ENCODE measurements at places on chromosomes 7 and 10.

- DNase-seq = no peak
Observed at GRCh38 chr7:117435475-117436043, 8.3 kb upstream of the ASZ1 start.

DNA sequence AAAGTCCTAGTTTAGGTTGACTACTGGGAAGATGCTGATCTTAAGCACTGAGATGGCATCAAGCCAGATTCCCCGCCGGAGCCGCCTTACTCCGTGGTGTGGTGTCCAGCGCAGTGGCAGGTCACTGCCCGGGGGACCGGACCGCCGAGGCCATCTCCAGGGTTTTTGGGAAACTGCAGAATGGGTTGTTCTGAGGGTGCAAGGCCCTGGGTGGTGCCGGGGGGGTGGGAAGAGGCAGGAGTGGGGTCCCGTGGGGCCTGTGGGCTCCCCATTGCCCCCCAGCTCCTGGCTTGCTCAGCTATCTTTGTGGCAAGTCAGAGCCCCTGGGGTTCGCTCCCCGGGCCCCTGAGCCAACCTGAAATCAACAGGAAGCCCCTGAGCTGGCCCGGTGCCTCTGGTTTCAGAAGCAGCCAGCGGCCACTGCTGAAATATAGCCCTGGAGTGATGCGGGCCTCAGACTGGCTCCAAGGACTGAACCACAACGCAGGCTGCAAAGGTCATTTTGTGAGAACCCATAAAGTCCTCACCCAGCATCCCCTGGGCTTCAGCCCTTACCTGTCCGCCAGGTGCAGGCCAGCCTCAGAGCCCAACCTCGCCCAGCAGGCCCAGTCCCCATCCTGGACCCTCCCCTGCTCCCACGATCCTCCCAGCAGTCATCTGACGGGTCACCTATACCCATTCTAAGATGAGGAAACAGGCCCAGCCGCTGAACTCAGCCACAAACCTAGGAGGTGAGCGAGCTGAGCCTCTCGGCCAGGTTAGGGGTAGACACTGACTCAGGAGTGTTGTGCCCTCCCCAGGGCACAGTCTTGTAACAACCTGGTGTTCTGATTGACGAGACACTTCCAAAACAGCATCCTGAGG lies 102.7 kb downstream of the PDGFA start:
- no peak for DNase-seq

DNA sequence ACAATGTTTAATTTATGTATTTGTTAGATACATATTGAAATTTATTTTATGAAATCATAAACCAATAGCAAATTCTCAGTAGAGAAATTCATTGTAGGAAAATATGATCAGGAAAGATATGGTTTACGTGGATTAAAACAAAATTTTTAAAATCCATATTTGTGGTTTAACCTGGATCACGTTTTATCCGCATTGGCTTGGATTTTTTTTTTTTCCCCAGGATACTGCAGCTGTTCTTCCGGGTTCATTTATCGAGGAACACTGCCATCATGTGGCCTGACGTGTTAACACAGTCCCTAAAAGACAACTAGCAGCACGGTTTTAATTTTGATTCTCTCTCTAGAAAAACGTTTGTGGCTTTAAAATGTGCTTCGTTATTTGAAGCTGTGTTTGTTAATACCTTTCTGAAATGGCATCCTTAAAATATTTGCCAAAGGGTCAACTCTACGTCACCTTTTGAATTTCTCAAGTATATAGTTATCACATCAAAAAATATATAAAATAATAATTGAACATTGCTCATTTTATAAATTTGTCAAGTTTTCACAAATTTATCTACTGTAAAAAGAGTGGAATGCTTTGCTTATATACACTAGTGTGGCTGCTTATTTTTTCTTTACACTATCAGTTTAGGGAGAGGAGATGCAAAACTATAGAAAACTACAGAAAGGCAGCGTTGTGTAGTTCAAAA lies 8.7 kb upstream of the ASB4 start:
- DNase-seq = peak; percentile 35

GRCh38 chr10:131822013-131822691 lies 78.7 kb upstream of the PPP2R2D start:
- no peak for DNase-seq

DNA sequence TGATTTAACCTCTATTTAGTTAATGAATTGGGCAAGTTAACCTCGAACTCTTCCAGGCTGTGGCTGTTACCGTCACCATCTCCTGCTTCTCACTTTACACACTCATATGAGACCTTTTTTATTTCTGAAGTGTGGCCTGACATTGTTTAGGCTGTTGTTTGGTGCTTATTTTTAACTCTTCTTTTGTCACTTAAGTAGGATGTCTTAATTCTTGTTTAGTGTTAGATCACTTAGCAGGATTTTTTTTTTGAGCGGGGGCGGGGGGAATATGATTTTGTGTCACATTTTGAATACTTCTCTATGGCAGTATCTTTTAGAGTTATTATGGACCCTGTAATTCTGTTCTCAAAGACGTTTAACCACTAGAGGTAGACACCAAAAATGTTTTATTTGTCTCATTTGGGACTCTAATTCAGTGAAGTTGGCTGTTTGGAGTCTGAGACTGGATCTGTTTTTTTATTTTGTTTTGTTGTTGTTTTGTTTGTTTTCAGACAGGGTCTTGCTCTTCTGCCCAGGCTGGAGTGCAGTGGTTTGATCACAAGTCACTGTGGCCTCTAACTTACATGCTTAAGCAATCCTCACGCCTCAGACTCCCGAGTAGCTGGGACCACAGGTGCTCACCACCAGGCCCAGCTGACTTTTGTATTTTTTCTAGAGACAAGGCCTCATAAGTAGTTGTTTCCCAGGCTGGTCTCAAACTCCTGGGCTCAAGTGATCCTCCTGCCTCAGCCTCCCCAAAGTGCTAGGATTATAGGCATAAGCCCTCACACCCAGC lies 73.5 kb downstream of the CUX1 start:
- no peak for DNase-seq

- no peak for DNase-seq
Observed at GRCh38 chr7:50954245-50954644, 171.5 kb upstream of the GRB10 start.

GRCh38 chr10:72834183-72834825 lies 59.2 kb upstream of the OIT3 start:
- DNase-seq = peak; percentile 4

GRCh38 chr7:38318803-38319416 lies 45.5 kb upstream of the TARP start:
- no peak for DNase-seq

DNA sequence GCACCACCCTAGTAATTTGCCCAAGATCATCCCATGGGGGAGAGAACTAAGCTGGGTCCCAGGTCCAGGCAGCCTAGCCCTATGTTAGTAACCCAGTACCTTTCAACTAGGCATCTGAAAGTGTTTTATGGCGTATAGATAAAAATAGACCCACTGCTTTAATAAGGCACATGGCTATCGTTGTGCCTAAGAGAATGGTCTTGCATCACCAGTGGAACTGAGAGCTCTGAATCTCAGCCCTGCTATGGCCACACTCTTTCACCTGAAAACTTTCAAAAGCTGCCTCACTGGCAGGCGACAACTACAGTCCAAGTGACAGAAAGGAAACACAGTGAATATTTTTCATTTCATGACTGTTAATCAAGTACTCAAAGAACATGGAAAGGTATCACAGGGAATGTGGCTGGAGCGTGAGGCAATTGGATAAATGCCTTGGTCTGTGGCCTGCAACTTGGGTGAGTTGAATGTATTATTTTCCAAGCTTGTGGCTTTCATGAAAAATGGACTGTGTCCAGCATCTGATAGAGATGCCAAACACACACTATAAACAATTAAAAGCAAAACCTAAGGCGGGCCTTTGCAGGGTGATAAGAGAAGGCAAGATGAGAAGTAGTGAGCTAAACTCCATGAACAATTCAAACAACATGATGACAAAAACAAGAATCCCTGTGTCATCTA lies 18.0 kb upstream of the SFMBT2 start:
- DNase-seq = no peak

- no peak for DNase-seq
Observed at GRCh38 chr7:29265208-29265923, 70.8 kb downstream of the CHN2 start.

DNA sequence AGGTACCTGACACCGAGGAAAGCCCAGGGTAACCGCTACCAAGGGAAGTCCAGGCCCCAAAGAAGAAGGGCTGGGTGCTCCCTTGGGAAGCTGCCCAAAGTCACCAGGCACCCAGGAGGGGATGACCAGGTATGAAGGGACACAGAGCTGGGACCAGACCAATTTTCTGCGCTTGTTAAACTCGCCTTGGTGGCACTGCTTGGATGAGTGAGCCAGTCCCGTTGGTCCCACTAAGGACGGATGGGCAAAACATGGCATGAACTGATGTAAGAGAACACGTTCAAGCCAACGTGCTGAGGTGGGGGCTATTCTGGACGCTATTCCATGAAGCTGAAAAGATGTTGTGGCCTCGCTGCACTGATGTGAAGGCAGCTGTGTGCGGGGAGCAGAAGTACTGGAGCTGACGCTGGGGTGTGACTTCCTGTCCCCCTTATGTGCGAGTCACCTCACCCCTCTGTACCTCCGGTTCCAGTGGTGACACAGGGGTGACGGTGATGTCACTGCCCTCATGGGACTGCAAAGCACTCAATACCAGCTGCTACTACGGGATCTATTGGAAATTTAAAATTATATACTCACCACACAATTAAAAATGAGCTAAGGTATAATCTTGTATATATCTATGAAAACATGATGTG lies 73.6 kb downstream of the COBL start:
- DNase-seq = no peak

GRCh38 chr10:10294184-10294880 lies 723.3 kb upstream of the CELF2 start:
- no peak for DNase-seq

DNA sequence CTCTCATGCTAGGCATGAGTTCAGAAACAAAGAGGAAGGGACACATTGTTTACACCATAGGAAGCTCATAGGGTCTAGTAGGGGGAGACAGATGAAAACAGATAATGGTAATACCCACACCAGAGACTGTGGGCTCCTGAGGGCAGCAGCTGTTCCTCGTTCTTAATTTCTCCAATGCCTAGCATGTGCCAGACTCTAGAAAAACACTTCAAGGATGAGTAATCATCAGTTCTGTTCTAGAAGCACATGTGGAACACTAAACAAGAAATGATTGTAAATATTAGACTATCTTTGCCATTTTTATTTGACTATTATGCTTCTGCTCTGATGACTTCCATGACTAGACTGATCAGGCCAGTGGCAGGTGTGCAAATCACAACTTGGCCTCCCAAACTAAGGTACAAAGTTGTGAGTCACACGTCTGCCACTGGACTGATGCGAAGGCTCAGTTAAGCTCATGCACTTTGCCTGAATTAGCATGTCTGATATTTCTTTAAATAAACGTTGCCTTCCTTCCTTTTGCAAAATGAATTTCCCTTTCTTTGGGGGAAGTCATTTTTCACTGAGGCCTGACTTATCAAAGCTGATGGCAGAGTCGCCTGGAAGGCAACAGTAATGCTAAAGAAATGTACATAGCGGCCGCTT lies 89.2 kb upstream of the FGL2 start:
- no peak for DNase-seq

GRCh38 chr7:19112274-19113001 lies 5.0 kb downstream of the TWIST1 start:
- DNase-seq = no peak

GRCh38 chr7:26370011-26370410 lies 78.3 kb downstream of the SNX10 start:
- no peak for DNase-seq

GRCh38 chr7:25025218-25025671 lies 45.3 kb upstream of the OSBPL3 start:
- DNase-seq = no peak

GRCh38 chr10:104546756-104547155 lies 94.3 kb upstream of the SORCS3 start:
- DNase-seq = no peak

DNA sequence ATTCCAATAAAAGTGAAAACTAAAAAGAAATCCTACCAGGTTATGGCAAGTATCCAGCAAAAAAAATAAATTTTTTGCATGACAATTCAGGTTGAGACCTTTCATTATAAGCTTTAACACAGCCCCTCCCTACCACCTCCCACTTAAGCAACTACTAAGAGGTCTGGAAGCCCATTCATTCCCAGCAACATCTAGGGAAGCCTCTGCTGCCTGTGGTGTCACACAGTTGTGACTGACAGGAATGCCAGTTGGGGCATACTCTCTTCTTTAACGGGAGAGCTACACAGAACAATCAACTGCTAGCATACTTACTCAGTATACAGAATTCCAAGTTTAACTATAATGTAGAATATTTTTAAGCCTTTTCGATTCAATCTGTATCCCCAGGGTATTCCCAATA lies 27.8 kb downstream of the ABI1 start:
- no peak for DNase-seq

- DNase-seq = no peak
Observed at GRCh38 chr10:13475124-13475523, 53.7 kb downstream of the BEND7 start.
